ENCODE measurements at places on chromosomes 16 and 17.

DNA sequence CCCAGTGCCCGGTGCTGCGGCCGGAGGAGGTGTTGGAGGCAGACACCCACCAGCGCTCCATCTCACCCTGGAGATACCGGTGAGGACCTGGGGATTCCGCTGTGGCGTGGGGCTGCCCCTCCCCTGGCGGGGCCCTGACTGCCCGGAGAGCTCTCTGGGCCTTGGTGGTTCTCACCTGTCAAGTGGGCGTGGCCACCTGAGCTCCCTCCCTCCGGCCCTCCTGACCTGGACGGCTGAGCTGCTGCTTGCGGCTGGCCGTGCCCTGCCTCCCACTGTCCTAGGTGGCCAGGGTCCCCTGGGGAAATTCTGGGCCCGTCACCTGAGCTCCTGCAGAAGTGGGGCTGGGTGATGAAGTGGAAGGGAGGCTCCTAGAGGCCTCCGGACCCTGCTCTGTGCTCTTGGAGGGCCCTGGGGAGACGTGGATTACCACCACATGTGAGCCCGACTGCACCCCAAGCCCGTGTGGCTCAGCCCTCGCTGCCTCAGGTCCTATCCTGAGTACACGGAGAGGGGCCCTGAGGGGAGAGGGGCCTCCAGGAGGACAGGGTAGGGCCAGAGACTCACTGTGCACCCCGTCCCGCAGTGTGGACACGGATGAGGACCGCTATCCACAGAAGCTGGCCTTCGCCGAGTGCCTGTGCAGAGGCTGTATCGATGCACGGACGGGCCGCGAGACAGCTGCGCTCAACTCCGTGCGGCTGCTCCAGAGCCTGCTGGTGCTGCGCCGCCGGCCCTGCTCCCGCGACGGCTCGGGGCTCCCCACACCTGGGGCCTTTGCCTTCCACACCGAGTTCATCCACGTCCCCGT is 1.1 kb downstream of the IL17C start:
- DNase-seq, result no peak

- DNase-seq, result no peak
These were observed 289.0 kb upstream of the AXIN2 start for GRCh38 chr17:65850486-65850885.

DNA sequence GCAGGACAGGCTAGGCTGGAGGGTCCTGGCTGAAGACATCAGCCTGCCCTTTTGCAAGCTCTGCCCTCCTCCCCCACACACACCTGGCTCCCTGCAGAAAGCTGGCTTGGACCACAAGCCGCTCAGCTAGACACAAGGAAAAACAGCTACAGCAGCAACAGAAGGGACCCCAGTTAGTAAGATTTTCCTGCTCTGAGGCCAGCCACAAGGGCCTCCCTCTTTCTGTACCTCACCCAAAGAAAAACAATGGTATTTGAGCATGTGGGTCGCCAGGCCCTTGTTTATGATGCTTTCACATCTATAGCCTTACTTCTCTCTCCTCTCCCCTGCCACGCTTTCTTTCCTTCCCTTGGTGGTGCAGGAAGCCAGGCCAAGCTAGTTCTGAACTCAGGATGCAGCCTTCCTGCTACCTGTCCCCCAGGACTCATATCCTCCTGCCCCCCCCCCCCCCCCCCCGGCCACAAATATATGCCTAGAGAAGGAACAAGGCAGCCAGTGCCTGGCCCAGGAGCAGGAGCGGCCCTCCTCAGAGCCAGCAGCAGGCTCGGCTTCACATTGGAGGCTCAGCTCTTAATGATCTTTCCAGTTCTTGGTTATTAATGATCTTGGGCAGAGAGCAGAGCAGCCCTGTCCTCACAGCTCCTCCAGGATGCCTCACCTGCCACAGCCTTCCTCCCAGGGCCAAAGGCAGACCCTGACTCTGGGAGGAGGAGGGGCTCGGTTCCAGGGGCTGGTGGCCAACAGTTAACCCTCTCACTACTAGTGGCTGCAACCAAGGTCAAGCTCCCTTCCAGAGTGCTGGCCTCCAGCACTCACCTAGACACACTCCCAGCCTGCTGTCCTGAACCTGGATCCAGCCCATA is 19.5 kb downstream of the GRIN2C start:
- DNase-seq, result no peak

DNA sequence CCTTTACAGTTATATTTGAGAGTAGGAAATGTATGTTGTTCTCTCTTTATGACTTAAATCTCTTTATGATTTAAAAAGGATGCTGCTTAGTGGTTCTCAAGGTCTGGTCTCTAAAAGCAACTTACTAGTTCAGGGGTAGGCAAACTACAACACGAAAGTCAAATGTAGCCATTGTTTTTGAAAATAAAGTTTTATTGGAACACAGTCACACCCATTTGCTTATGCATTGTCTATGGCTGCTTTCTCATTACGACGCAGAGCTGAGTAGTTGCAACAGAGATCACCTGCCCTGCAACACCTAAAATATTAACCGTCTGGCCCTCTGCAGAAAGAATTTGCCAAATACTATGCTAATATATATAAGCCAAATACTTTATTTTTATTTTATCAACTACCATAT is 58.2 kb downstream of the HELZ start:
- no peak for DNase-seq

GRCh38 chr17:22692806-22693171 is 1000.5 kb downstream of the KCNJ18 start:
- no peak for DNase-seq

DNA sequence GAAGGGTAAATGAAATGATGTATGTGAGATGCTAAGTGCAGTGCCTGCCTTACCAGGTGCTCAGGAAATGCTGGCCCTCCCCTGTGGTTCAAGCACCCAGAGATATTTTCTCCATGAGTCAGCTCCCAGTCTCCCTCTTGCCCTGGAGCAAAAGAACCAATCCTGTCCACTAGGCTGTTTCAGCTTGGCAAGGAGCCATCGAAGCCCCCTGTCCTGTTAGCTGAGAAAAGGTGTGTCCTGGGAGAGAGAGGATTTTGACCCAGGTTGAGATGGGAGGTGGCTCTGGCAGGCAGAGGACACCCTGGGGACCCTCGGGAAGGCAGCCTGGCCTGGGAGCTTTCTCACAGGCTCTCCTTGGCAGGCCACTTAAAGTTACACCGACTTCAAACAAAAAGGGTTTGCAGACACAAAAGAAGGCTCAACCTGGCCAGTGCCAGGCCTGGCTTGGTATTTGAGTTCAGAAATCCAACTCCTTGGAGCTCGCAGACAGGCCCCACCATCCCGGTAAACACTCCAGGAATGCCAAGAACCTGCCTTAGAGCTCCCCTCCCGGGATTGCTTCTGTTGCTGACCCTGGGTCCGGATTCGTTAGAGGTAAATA is 29.6 kb downstream of the NTN1 start:
- no peak for DNase-seq

GRCh38 chr16:14566599-14566998 is 63.5 kb downstream of the PARN start:
- DNase-seq, result no peak

DNA sequence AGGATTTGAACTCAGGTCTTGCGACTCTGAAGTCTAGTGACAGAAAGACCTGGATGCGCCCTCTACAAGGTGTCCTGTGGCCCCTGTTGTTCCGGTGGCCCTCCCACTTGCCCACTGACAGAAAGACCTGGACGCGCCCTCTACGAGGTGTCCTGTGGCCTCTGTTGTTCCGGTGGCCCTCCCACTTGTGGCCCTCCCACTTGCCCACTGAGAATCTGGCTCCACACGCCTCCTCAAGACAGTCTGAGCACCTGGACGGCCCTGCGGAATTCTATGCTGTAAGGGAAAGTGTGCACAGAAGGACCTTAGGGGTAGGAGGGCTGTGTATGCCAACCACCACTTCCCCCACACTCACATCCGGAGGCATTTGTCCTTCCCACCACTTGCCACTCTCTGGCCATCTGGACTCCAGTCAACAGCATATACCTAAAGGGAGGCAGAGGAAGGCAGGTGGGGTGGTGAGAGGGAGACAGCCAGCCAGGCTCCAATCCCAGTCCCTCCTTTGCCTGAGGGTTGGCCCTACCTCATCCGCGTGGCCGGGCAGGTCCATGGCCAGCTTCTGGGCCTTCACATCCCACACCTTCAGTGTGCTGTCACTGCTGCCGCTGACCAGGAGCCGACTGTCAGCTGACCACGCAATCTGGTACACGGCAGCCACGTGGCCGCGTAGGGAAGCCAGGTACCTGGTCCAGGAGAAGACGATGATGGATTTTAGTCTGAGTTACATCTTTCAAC is 9.1 kb downstream of the NLE1 start:
- no peak for DNase-seq

Measured in omental fat pad (tissue), 4 donors.